GM13976 (cell line): ENCODE measurements at places on chromosomes 7 and 10.

DNA sequence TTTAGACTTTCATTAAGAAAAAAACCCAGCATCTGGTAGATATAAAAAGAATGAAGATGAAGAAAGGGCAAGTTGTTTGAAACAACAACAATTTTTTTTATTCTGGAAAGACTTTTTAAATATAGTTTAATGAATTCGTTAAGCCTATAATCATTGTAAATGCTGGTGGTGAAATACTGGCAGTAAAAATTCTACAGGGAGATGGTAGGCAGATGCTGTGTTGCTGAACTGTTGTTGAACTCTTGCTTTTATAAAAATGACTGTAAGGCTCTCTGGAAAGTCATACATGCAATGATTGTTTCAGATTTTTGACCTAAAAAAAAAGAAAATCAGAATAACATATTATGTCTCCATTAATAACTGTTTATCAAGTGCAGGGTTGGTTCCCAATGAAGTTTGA, 39.0 kb downstream of the SCIN start:
- DNase-seq: no peak

DNA sequence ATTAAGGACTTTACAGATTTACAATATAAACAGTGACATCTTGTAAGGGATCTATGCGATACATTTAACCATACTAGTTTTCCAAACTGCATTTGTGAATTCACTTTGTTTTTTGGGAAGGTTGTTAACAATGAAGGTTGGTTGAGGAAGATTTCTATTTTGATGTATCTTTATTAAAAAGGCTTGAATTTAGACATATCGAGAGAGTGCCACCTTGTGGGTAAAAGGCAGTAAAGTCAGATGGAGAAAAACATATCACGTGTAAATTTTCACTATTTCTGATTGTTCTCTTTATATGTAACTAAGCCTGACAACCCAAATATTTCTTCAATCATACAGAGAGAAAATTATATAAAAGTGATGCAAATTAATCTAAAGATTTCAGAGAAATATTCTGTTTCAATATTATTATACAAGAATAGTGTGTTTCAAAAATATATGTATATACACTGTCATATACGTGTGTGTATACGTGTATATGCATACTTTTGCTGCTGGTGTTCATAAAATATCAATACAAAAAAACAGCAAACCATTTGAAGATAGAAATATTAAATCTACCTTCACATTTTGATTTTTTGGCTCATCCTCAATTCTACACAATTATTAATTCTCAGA, 988.6 kb downstream of the SORCS1 start:
- peak; percentile 9 for DNase-seq

GRCh38 chr7:129525225-129525862, 23.0 kb downstream of the SMKR1 start:
- DNase-seq: no peak

DNA sequence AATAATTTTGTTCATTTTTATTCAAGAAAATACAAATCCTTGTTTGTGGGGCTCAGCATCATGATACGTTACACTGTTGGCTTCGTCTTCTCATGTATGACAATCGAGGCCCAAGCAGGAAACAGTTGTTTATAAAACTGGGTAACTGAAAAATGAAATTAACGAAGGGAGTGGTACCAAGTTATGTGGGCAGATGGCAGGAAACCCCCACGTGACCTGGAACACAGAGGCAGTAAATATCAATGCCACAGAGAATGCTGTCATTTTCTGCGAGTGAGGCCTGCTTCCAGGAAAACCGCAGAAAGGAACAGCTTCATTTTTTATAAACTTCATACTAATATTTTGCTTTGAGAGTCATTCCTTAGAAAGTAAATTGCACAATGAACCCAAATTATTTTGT, 201.0 kb upstream of the ADARB2 start:
- DNase-seq: no peak

DNA sequence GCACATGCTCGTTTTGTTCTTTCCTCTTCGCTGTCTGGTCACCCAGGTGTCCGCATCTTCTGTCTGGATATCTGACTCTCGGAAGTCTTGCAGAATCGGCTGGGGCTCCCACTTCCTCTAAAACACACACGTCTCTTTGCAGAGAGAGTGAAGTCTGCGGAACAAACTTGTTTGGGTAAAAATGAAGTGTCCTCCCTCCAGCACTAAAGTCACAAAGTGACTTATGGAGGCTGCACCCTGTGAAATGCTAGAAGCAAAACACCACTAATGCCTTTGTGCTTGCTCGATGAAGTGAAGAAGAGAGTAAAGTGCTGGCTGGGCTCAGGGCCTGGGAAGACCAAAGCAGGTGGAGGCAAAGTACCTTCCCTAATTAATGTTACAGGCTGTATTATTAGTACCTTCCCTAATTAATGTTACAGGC, 71.4 kb downstream of the FGFR2 start:
- DNase-seq: no peak

GRCh38 chr10:127909716-127910463, 3.0 kb downstream of the PTPRE start:
- no peak for DNase-seq

- DNase-seq: no peak
These were observed 638.4 kb downstream of the GALNT17 start for GRCh38 chr7:71770269-71770907.

DNA sequence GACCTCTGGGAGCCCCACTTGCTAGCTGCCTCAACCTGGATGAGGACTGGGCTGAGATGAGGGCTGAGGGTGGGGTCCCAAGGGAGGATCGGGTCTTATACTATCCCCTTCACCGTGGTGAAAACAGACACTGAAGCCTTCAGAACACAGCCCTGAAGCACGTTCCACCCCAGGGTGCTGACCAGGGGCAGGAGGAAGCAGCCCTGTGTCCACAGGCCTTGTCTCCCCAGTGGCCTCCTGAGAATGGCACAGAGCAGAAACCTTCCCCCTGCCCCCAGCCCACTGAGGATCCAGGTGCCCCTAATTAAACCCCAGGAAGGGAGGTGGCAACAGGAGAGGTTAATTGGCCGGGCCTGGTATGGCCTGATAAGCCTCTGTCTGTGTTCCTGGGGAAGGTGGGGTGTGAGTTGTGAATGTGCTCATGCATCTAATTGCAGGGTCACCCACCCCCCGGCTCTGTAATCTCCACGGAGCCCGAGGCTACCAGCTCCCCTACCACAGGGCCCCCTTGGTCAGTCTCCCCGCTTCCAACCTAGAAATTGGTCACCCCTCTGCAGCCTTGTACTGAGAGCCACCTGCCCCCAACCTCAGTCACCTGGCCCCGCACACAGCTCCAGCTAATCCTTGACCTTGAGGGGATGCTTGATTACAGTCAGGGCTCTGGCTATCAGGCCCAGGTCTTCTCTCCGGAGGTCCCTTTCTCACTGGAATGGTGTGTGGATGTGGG, 159.0 kb upstream of the UNC5B start:
- DNase-seq: no peak

- DNase-seq: no peak
These were observed 72.4 kb downstream of the SFMBT2 start for GRCh38 chr10:7338469-7338868.

GRCh38 chr10:30751678-30752331, 122.3 kb upstream of the LYZL2 start:
- DNase-seq: peak; percentile 70

DNA sequence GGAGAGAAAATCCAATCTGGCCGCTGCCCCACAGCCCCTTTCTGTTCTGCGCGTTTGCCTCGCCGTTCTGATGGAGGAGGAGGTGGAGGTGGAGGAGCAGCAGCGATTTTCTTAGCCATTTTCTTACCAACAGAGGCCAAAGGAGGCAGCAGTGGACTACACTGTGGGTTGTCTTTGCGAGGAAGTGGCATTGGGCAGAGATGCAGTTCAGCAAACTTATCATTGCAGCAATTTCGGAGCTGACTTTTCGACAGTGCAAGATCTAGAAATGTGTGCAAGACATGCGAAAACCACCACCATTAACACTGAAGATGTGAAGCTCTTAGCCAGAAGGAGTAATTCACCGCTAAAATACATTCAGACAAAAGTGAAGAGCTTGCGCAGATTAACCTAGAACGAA, 1.9 kb upstream of the ARL4A start:
- no peak for DNase-seq

DNA sequence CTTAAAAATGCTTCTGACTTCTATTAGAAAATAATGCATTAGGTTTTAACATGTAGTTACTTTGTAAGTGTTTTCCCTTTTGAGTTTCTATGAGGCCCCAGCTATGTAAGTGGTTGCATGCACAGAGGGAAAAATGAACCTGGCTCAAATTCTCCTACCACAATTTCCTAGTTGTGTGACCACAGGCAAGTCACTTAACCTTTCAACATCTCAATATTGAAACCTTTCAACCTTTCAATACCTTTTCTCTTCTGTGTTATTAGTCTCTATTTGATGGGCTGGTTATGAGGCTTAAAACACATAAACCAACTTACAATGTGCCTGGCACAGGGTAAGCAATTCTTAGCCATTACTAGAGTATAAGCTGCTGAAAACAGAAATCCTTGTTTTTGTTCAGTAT, 203.0 kb downstream of the KCND2 start:
- DNase-seq: no peak

DNA sequence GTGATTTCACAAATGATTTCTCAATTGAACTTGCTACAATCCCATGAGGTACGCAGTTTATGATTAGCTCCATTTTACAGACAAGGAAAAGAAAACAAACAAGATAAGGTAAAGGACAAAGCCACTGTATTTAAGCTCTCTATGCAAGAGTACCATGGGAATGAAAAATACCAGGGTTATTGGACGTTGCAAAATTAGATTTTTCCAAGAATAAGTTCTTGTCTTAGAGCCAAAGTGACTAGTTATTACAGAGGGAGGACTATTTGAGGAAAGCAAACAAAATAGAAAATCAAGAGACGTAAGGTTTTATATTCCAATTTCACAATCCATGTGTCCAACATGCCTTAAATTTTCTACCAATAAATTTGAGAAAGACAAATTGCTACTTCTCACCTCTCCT, 97.9 kb upstream of the PTN start:
- no peak for DNase-seq

- DNase-seq: no peak
These were observed at the start of gene USP54 for GRCh38 chr10:73590881-73591799. Gene USP54 (minus strand): TSS chr10:73591342. CDS start chr10:73575658, 15,684 bp downstream.

DNA sequence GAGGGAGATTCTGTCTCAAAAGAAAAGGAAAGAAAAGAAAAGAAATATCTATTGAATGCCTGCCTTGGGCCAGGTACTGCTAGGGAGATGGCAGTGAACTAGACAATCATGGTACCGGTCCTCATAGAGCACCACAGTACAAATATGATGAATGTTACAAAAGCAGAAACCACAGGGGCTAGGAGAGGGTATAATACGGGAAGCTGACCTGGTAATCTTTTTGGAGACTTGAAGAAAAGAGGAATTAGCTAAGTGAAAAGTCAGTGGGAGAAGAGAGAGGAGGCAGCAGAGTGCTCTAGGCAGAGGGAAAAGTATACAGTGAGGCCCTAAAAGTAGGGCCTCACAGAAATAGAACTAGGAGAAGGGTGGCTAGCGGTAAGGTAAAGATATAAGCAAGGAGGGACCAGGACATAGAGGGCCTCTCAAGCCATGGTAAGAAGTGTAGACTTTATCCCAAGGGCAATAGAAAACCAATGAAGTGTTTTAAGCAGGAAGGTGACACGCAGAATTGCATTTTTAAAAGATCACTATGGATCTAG, 42.8 kb upstream of the WNT8B start:
- DNase-seq: no peak

DNA sequence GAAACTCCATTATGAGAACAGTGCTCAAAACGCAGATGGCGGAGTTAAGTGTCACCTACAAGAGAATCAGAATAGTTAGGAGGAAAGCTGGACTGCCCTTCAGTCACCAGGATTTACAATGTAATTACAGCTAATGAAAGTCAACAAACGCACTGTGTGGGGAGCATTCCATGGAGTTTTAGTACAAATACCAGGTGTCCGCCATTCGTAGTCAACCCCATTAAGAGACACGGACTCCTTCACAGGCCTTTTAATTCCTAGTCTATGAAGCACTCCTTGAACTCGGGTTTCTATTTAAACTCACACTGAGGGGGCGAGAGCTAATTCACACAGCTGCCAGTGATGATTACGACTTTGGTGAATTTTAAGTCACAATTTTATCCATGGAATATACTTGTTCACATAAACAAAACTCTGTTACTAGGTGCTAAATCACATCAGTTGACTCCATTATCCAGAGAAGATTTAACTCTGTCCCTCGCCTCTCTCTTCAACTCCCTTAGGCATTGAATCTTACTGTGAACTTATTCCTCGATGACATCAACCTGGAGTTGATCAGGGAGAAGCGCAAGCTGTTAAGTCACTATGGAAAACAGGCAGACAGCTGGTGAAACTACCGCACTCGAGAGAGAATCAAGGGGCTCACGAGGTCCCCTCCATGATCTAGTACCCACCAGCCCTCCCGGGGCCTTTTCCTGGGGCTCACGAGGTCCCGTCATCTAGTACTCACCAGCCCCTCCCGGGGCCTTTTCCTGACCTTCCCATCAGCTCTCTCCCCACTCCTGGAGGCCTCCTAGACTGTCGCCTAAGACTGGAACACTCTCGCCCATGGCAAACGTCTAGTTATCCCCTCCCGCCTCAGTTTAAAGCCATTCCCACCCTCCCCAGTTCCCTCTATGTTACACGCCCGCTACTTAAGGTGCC, 1.5 kb downstream of the ZFAND2A start:
- DNase-seq: no peak

DNA sequence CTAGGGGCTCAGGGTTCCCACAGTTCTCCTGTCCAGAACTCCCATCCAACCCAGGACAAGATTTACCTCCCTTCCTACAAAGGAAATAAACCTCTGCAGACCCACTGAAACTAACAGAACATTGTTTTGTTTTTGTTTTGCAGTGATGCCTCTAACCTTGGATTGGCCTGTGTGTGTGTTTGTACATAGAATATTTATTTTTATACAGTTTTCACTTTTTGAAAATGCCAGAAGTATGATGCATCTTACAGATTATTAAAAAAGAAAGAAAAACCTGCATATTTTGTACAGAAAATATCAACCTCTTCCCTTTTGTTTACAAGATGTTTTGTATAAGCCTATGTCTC, 94.1 kb upstream of the MACROH2A2 start:
- no peak for DNase-seq
